ENCODE measurements at places on chromosomes 1 and 21.

GRCh38 chr1:19028110-19028509 is 71.6 kb upstream of the IFFO2 start:
- DNase-seq: no peak

- peak; percentile 50 for DNase-seq
These were observed 62.9 kb downstream of the GADD45A start for GRCh38 chr1:67747671-67748546.

DNA sequence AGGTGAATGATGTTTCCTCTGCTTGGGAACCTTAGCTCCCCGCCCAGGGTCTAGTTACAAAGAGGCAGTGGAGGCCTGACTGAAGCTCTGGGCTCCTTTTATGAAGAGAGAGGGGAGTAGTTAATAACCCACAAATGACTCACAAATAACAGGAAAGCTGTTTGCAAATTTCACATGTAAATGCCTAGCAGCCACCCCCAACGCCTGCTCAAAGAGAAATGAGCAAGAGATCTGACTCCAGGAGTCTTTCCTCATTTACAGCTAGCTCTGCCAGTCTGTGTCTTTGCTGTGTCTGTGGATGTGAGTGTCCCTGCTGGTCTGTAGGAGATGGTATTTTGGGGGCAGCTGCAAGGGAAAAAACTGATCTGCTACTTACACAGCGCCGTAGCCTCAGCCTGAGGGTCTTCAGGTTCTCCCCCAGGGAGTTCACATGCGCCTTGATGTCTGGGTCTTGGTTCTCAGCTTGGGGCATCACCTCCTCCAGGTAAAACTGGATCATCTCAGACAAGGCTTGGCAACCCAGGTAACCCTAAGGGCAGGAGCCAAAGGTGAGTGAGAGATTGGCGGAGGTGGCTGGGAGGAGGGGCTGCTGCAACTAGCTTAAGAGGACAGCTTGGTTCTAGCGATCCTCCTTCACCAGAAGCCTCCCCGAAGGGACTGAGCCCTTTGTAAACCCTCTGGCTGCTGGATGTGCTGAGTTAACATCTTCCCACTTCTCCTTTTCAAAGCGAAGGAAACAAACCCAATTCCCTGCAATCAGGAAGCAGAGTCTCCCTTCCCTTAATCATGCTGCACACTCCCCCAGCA is at the start of gene IL19:
Gene IL19 (plus strand): TSS at position 243 of the 807 bp plus-strand sequence. CDS start 65,890 bp downstream, outside the sequence.
- DNase-seq: peak; percentile 54

GRCh38 chr1:222546548-222547259 is 1.2 kb downstream of the HHIPL2 start:
- DNase-seq: peak; percentile 91

DNA sequence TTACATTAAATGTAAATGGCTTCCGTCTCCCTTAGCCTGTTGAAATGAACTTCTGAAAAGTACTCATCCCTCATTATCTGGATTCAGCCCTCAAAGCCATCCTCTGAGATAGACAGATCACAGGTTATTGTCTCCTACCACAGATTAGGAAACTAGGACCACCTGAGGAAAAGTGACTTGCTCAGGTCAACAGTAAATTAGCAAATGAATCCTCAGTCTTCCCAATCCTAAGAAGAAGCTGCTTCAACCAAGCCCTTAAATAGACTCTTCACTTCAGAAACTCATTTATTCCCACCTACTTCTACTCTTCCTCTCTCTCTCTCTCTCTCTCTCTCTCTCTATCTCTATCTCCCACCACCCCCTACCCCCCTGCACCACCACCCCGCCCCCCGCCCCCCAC is 152.3 kb downstream of the DMRTA2 start:
- DNase-seq: no peak

- DNase-seq: no peak
These were observed 55.4 kb downstream of the SLC37A1 start for GRCh38 chr21:42568866-42569731.

Data from ELR (cell line).